ENCODE measurements at places on chromosomes 6 and 20.

- no peak for DNase-seq
These were observed 38.0 kb downstream of the C6orf15 start for GRCh38 chr6:31074401-31074800.

GRCh38 chr20:54257071-54257816, 49.4 kb downstream of the PFDN4 start:
- DNase-seq: no peak

GRCh38 chr6:90466154-90466940, 120.5 kb downstream of the MAP3K7 start:
- DNase-seq: no peak

GRCh38 chr20:48459722-48460395, 367.9 kb downstream of the PREX1 start:
- no peak for DNase-seq

GRCh38 chr20:51738877-51739447, 29.2 kb downstream of the ATP9A start:
- no peak for DNase-seq

DNA sequence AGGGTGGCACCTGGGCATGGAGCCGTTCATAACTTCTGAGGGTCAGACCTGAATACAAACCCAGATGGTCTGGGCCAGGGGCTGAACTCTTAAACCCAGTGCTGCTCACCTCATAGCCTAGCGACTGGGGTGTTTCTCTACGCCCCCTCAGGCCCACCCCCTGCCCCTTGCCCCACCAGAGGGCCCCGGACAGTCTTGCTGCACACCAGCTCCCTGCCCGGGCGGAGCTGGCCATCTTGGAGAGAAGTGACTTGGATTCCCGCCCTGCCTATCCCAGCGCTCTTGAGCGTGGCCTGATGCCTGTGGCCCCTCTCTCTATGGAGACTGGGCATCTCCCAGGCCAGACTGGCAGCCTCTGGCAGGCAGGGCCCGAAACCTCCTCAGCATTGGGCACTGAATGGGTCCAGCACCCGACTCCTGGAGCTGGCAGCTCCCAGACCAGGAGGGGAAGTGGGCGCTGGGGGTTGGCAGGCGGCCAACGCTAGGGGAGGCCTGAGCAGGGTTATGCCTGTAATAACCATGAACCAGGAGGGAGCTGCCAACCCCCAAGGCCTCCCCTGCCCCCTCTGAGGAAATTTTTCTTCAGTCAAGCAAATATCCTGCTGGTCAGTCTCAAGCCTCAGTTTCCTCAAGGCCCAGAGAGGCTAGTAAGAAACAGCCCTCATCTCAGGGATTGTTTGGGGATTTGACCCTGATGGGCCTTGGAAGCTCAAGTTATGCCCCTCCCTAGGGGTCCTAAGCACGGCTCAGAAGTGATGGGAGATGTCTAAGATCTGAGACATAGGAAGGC, 169.5 kb downstream of the VEGFA start:
- DNase-seq: no peak

- DNase-seq: no peak
These were observed 34.1 kb downstream of the CDC40 start for GRCh38 chr6:110214338-110214737.

DNA sequence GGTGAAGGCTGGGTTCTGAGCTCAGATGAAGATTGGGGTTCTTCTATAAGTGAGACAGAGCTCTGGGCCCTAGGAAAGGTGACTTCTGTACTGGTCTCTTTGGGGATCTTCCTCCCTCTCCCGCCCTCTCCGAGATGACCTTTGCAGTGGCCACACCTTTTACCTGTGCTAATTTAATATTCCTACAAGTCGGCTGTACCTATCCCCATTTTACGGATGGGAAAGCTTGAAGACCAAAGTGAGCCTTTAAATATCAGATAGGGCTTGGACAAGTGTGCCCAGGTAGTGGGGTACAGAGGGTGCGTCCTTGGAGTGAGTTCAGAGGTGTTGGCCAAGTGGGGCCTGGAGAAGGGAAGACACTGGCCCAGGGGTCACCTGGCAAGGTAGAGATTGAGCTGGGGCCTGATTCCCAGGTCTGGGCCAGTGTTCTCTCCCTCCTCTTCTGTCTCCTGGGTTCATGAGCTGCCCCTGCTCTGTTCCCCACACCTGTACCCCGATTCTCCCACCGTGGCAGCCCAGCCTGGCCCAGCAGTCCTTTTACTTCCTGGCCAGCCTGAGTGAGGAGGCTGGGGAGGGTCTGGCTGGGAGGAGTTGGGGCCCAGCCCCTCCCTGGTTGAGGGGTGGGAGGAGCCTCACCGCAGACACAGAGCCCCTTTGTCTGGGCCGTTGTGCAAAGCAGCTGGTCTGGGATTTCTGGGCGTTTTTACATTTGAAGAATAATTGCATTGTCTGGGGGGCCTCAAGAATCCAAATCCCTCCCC, 152.1 kb upstream of the RNF24 start:
- DNase-seq: no peak

DNA sequence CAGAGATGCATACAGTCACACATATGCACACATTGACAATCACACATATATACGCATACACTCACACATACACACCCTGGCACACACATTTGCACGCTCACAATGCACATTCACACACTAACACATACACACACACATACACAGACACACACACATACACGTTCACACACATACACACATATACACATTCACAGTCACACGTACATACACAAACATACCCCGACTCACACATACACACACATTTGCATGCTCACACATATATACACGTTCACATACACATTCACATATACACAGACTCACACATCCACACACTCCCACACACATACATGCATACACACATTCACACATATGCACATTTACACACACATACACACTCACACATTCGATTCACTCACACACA, 366.8 kb upstream of the ID4 start:
- no peak for DNase-seq

DNA sequence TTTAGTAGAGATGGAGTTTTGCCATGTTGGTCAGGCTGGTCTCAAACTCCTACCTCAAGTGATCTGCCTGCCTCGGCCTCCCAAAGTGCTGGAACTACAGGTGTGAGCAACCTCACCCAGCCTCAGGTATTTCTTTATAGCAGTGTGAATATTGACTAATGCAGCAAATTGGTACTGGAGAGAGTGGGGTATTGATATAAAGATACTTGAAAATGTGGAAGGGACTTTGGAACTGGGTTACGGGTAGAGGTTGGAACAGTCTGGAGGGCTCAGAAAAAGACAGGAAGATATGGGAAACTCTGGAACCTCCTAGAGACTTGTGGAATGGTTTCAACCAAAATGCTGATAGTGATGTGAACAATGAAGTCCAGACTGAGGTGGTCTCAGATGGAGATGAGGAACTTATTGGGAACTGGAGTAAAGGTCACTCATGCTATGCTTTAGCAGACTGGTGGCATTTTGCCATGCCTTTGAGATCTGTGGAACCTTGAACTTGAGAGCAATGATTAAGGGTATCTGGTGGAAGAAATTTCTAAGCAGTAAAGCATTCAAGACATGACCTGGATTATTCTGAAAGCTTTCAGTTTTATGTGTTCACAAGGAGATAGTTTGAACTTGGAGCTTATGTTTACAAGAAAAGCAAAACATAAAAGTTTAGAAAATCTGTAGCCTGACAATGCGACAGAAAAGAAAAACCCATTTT, 127.2 kb downstream of the DTNBP1 start:
- no peak for DNase-seq

DNA sequence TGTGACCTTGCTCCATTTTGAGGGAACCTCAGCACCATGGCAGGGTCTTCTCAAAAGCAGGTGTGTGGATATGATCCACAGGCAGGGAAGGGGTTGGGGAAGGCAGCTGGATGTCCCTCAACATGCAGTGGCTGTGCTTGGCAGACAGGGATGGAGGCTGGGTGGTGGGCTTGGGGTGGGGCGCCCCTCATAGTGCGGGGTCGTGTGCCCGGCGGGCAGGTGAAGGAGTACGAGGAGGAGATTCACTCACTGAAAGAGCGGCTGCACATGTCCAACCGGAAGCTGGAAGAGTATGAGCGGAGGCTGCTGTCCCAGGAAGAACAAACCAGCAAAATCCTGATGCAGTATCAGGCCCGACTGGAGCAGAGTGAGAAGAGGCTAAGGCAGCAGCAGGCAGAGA, 8.0 kb upstream of the ZBTB9 start:
- DNase-seq: no peak

DNA sequence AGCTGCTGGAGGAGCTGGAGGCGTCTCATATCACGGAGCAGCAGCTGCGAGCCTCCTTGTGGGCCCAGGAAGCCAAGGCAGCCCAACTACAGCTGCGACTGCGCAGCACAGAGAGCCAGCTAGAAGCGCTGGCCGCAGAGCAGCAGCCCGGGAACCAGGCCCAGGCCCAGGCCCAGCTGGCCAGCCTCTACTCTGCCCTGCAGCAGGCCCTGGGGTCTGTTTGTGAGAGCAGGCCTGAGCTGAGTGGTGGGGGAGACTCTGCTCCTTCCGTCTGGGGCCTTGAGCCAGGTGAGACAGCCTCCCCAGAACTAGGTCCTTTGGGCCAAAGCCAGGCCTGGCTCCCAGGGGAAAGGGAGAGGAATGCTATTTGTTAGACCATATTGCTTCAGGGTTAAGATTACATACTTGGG, 31.7 kb downstream of the C20orf173 start:
- no peak for DNase-seq

- DNase-seq: no peak
These were observed 290.0 kb downstream of the PTPRK start for GRCh38 chr6:128230267-128230989.

GRCh38 chr6:25324066-25324762, 45.0 kb downstream of the CARMIL1 start:
- DNase-seq: no peak

GRCh38 chr6:6676910-6677441, 88.5 kb downstream of the LY86 start:
- peak; percentile 77 for DNase-seq

- no peak for DNase-seq
These were observed 27.2 kb upstream of the SRSF6 start for GRCh38 chr20:43430265-43431133.

GRCh38 chr6:159312206-159312605, 143.0 kb downstream of the FNDC1 start:
- no peak for DNase-seq

- no peak for DNase-seq
These were observed 22.7 kb downstream of the HLA-F start for GRCh38 chr6:29745855-29746449.

DNA sequence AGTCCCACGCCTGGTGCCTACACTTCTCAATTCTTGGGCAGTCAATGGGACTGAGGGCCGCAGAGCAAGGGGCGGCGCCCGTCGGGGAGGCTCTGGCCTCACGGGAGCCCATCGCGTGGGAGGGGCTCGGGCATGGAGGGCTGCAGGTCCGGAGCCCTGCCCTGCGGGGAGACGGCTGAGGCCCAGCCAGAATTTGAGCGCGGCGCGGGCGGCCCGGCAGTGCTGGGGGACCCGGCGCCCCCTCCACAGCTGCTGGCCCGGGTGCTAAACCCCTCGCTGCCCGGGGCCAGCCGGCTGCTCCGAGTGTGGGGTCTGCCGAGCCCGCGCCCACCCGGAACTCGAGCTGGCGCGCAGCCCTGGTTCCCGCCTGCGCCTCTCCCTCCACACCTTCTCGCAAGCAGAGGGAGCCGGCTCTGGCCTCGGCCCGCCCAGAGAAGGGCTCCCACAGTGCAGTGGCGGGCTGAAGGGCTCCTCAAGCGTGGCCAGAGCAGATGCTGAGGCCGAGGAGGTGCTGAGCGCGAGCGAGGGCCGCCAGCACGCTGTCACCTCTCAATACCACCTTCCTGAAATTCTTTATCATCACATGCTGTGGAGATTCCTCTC, 58.5 kb downstream of the BAK1 start:
- no peak for DNase-seq

DNA sequence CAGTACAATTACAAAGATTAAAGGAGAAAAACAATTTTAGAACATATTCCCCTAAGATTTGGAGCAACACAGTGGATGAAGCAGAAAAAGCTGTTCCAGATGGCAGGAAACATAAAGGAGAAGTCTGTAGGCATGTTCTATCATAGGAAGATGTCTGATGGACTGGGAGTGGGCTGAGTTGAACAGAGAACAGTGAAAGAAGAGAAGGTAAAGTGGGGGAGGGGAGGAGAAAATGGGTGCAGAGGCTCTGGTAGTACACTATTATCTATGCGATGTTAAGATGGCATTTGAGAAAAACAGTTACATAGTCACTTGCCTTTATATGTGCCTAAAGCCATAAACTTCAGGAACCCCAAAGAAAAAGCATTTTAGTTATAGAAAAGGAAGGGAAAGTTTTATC, 4.2 kb upstream of the PHIP start:
- no peak for DNase-seq

GRCh38 chr6:56863366-56863765, 91.5 kb upstream of the BEND6 start:
- no peak for DNase-seq

DNA sequence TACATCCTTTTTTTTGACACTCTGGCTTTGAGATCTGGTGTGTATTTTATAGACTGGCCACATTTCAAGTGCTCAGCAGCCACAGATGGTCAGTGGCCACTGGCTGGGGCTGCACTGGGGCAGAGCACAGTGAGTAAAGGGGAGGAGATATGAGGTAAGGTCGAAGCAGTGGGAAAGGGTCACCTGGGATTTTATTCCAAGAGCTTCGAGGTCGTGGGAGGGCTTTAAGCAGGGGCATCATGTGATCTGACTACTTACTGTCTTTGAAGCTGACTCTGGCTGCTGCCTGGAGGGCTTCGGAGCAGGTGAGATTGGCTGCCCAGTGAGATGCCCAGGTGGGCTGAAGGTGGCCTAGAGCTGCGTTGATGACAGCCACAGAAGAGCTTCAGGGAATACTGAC, 6.7 kb downstream of the C20orf203 start:
- DNase-seq: no peak

DNA sequence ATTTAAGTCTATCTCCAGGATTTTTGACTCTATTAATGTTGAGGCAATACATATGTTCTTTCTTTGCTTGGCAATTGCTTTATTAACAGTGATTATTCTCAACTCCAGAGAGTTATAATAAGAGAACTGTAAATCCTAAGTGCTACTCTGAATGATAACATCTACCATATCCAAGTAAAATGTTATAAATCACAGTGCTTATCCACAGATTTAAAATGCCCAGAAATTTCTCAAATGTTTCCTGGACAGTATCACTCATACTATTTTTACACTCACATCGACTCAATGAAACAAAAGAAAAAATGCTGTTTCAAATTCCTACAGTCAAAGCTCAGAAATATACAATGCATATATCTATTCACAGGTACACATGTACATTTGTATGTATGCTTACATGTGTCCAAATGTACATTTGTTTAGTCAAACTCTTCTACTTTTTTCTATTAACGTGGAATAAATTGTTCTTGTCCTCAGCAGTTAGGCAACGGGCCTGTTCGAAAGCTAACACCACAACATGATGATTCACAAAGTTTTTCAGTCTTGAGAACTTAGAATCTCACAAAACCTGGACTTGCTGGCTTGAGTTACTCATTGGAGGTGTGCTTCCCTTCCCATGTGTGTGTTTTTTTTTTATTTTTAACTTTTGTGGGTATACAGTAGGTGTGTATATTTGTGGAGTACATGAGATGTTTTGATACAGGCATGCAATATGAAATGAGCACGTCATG, 193.0 kb downstream of the GJA10 start:
- DNase-seq: no peak

- DNase-seq: peak; percentile 21
These were observed 137.5 kb upstream of the SLC24A3 start for GRCh38 chr20:19074828-19075516.
